ENCODE measurements at places on chromosomes 11 and 22.

- no peak for DNase-seq
Measured at GRCh38 chr22:38203090-38203810, 1.5 kb downstream of the MAFF start.

DNA sequence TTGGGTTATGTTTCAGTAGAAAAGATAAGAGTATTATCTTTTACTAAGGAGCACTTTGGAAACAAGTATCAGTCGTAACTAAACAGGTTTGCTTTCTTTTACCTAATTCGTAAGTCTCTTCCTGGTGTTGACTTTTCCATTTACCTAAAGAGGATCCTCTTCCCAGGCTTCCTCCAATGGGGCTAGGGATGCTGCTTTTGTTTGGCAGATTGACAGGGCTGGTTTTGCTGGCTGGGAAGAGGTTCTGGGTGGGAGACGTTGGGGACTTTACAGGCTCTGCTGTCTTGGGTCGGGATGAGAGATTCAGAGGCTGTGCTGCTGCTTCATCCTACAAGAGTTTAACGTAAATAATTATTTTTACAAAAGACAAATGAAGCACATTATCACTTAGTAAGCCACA lies 306.7 kb downstream of the SOX6 start:
- no peak for DNase-seq

GRCh38 chr11:98531576-98531975 lies 489.2 kb upstream of the CNTN5 start:
- no peak for DNase-seq

DNA sequence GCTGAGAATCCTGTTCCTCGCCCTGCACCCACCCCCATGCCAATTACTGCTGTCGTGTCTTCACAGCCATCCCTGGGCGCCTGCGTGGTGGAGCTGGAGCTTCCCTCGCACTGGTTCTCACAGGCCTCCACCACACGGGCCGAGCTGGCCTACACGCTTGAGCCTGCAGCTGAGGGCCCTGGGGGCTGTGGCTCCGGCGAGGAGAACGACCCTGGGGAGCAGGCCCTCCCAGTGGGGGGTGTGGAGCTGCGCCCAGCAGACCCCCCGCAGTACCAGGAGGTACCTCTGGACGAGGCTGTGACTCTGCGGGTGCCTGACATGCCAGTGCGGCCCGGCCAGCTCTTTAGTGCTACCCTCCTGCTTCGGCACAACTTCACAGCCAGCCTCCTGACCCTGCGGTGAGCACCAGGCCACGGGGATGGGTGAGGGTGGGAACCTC lies 4.3 kb downstream of the TMEM132A start:
- DNase-seq, result no peak

DNA sequence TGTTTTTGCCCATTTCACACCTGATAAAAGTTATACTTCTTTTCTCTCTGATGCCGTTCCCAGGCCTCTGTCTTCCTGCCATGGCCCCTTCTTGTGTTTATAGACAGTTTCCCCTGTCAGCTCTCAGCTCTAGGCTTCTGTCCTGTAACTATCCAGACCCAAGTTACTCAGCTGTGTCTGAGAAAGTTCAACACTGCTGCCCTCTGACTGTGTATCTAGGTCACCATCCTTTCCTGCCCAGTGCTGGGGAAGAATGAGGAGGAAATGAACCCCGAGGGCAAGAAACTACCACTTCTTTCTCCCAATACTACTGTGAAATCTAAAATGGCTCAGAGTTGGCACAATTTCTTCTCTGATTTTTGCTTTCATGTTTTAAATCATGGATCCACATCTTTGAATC lies 29.6 kb downstream of the SNX19 start:
- no peak for DNase-seq

- no peak for DNase-seq
Measured at GRCh38 chr11:112971827-112972226, 10.6 kb downstream of the NCAM1 start.
